Fibroblast of skin of back (primary cell): ENCODE measurements at places on chromosomes 2 and 18.

DNA sequence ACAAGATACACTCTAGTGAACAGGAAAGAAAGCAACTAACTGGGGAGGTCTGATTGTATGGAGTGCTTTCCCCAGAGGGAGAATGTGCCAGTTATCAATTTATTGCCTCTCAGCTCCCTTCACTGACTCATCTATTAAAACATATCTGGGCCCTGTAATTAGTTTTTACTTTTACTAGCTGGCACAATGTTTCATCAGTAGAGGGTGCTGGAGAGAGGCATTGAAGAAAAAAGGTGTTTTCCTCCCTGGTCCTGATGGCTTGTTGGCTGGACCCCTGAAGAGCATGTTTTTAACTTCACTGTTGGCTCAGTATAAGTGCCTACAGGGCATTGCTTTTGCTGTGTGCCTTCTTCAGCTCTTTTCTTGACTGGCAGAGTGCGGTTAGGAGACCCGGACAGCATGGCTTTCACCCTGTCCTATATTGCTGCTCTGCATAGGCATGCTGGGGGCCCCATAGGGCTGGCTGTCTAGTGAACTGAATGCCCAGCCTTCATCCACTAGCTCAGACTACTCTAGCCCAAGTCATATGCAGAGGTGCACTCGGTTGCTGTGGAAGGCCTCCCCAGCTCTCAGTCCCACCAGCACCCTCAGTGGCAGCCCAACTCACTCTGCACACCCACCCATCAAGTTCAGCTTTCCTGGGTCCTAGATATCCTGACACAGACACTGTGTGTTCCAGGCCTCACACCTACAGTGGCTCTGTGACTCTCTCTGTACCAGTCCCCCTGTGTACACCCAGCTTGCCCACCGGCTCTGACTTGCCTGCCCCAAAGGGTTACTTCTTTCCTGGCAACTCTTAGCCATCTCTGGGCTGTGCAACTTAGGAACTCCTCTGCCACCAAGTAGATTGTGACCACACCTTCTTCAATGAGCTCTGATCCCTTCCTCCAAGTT, 62.3 kb upstream of the ACYP2 start:
- DNase-seq: no peak

DNA sequence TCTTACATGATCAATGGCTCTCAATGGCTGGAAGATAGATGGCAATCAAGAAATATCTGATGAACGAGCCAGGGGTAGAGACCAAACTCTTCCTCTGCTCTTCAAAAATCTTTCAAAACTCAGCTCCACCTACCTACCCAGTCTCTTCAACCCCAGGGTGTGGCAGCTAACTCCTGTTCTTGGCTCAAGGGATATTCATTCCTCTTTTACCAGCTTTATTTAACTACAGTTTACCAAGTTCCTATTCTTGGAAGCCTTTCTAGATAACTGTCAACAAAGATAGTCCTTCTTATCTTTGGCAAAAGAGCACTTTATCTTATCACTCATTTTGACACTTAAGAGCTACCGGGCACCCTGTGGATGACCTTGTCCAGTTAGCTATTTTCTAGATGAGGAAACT, 36.3 kb downstream of the EPHA4 start:
- DNase-seq: no peak

DNA sequence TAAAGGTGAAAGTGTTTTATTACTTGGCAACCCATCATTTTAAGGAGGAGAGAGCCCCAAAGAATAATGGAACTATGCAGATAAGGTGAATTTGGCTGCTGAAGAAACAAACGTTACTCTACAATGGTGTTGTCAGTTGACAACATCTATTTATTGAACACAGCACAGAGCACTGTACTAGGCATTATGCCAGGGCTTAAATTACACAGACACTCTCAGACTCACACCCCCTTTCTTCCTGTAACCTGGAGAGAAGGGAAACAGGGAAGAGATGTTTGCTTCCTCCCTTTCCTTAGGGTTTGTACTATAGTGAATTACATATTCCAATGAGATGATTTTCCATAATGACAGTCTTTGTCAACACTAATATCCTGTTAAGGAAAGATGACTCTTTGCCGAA, 94.0 kb upstream of the ATP5MC3 start:
- no peak for DNase-seq

- no peak for DNase-seq
These were observed 239.1 kb downstream of the SEPTIN10 start for GRCh38 chr2:109374548-109375130.

DNA sequence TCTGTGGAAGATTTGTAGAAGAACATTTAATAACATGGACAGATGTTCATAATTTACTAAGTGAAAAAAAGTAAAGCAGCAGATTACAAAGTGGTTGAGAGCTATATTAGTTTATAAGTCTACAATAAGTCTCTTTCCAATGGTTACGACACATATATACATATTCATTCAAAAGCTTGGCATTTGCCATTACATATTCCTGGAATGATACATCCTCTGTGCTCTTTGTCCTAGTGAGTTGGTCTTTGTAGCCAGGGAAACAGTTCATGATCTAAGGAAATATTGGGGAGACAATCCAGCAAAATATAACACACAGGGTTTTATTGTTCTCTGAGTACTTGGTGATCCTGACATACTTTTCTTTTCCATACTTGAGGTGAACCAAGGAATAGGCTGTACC, 32.5 kb upstream of the SOS1 start:
- DNase-seq: no peak

DNA sequence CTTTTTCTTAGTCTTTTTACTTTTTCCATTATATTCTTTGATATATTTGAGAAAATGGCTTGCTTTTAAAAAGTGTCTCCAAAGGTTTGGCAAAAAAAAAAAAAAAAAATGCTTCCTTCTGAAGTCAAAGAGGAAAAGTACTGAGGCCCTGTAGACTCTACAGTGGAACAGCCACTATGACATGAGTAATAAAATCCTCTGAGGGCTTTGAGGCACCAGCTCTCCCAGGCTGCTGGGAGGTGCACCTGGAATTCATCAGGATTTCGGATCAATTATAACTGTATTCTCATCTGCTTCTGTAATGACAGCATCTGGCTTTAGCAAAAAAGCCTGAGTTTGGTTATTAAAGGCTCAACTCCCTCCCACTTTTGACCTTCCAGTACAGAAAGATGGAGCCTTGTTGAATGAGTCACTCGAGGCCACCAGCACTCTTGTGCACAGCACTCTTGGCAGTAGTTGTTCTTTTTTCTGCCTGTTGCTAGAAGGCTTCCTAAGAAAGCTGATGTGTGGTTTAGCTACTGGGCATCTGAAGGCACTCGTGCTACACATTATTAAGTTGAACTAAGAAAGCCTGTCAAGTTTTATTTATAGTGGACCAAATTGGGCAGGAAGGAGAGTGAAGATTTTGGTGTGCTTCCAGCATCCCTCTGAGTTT, 131.3 kb downstream of the PRPF40A start:
- peak; percentile 93 for DNase-seq

GRCh38 chr2:26685989-26686839, 6.3 kb upstream of the KCNK3 start:
- no peak for DNase-seq

DNA sequence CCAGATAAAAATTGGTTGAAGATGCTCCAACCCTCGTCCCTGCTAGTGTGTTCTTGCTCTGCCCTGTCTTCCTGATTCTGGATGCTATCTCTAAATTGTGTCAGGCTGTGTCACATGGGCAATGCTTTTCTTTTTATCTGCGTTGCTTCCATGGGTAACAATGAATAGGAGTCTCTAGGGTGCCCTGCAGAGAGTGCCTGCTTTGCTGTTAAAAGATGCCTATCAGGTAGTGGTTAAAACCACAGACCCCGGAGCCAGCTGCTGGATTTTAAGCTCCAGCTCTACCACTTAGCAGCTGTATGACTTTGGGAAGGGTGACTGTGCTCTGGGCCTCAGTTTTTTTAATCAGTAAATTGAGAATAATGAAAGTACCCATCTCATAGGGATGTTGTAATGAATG, 340.3 kb downstream of the PLCL1 start:
- DNase-seq: no peak

DNA sequence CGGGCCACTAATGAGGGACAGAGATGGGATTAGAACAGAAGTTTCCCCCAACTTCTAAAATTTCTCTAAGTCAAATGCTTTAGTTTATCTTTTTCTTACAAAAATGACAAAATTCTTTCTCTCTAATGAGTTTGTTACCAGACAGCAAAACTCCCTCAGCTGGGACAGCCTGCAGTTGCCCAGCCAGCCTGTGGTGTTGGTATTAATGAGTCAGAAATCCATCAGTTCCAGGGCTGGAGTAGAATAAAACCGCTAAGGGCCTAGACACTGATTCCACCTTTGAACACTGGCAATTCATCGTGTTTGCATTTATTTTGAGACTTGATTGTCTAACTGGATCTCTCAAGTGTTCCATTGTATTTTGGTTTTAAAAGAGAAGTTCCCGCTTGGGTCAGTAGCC, 38.3 kb upstream of the SMAD2 start:
- DNase-seq: peak; percentile 70

DNA sequence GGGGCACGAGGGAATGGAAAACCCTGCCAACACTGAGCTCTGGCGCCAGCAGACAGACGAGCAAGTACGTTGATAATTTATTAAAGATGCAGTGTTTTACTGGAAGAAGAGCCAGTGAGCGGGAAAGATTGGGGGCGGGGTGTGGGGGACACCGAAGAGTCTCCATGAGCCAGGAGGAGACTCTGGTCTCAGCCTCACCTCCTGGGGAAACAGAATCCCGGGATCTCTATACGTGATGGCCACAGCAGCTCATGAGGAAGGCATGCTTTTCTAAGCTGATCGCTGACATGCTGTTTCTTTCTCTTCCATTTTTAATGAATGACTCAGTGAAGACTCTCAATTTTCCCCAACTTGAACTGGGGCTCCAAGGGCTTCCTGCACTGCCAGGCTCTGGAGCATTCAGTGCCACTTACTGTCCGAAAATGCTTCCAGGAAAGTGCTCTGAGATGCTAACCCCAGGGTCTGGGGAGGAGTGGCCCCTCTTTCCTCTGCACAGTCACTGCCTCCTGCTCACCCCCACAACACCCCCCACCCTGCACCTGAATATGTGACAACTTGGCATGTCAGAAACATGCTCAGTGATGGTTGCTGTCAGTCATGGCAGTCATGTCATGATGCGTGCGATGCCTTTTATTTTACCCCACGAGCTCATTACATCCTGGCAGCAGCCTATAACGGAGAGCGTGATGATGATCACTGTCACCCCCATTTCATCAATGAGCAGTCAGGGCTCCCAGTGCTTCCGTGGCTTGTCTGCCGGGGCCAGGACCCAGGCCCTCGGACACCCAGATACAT, 164.2 kb upstream of the CAPN13 start:
- peak; percentile 83 for DNase-seq

DNA sequence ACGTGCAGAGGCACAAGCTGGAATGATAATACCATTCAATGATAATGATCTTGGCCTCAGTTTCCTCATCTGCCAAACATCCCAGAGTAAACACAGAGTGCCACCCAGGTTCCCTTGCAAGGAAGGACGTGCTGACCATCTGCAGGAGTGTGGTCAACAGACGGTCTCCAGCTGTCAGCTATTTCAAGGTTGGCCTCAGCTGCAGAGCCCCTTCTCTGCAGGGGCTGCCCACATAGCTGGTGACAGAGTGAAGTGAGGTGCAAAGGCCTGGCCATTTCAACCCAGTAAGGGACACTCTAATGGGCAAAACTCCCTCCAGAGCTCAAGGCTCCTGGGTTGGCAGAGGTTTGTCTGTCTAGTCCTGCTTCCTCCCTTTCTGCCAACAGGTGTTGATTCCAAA, 8.3 kb upstream of the WNT6 start:
- no peak for DNase-seq
